K562 (cell line): ENCODE measurements at places on chromosomes 12 and 14. TPM values are rescaled to one million over a fixed set of nuclear protein-coding genes. Genes with fewer than 3 reads are reported as not detected.

RECQL gene
- total RNA-seq: 22.8 and 23.3 TPM in 2 replicates

TMED10 gene
- 124 and 126 TPM in 2 replicates for total RNA-seq

PRH2 gene
- not detected in 2 replicates for total RNA-seq

DNA sequence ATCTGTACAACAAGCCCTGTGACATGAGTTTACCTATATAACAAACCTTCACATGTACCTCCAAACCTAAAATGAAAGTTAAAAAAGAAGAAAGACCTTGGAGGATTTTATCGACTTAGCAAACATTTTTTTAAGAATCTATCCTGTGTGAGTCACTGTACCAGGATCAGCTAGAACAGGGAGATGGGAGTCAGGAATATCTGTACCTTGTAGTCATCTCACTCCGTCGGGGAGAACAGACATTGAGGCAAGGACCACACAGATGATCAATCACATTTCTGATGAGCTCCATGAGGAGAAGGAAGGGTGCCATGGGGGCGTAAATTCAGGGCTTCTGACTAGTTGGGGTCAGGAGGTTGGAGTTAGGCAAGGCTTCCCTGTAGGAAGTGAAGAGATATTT, 310.6 kb downstream of the VRK1 start:
- DNase-seq: no peak

DNA sequence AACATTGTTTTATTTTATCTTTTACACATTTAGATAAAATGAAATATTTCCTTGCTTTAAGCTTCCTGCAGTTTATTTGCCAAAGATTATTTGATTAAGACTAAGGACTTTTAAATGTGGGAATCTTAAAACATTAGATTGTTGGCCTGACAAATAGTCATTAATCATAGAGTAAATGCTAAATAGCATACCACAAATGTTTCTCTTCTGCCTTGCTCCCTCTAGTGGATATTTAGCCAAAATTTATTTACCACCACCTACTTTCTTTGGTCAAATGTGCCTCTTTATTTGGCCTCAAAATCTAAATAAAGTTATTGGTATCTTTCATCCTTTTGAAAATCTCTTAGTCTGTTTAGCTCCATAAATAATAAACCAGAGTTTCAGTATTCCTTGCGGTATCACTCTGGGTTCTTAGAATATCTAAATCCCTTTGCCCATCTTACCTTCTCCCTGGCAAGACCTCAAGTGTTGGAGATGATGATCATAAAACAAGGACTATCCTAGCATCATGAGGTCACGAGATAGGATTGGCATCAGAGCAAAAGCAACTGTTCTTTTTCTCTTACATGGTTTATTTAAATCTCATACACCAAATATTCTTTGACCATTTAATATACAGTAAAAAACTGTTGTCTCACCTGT, 150.6 kb upstream of the AEBP2 start:
- peak; percentile 11 for DNase-seq

- DNase-seq: no peak
Measured at GRCh38 chr12:42936991-42937390, 347.4 kb upstream of the PRICKLE1 start.

DNA sequence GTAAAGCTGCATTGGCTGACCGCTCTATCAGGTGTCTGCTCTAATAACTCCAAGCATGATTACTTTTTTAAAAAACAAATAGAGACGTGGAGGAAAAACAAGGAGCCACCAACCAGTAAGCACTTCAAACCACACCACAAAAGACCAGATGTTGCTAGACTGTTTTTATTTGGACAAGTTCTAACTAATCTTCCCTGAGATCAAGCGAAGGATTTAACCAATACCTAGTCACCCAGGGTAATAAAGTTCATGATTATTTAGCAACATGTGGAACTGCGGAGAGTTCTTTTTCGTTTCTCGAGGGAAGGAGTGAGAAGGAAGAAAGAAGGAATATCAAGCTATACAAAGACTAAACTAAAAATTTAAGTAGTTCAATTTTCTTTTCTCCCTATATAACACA, 288.1 kb downstream of the DUSP6 start:
- no peak for DNase-seq
